Activated T-helper 1 cell treated with anti-CD3 and anti-CD28 coated beads, Interleukin-2, amount 50 U/mL, for 16 hours (primary cell): ENCODE measurements at places on chromosomes 2 and 18.

DNA sequence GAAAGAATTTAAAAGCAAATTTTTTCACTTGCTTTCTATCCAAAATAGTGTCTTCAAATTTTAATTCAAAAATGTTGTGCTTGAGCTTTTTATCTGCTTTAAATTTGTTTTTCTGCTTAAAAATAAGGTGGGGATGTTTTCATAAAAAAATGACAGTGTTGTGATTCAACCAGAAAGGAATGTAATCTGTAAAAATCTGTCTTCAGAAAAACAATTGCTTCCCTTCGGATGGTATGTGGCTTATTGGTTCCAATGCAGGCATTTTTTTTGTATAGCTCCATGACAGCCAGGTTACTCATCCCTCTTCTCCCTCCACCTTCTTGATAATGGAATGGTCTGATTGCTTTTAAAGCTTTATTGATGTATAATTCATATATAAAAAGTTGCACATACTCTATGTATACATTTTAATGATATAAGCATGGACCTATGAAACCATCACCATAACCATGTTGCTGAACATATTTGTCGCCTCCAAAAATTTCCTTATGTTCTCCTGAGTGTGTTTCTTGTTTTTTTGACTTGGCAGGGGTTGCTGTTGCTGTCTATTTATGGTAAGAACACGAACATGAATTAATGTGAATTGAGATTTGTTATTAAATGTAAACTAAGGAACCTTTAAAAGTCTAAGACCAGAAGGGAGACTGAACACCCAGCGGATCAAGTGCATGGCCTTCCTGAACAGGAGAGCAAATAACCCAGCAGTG is 363.7 kb upstream of the SPHKAP start:
- DNase-seq: no peak

- no peak for DNase-seq
Measured at GRCh38 chr18:29012883-29013465, 836.0 kb upstream of the CDH2 start.

- DNase-seq: peak; percentile 41
Measured at GRCh38 chr2:11123856-11124759, 31.2 kb upstream of the SLC66A3 start.

DNA sequence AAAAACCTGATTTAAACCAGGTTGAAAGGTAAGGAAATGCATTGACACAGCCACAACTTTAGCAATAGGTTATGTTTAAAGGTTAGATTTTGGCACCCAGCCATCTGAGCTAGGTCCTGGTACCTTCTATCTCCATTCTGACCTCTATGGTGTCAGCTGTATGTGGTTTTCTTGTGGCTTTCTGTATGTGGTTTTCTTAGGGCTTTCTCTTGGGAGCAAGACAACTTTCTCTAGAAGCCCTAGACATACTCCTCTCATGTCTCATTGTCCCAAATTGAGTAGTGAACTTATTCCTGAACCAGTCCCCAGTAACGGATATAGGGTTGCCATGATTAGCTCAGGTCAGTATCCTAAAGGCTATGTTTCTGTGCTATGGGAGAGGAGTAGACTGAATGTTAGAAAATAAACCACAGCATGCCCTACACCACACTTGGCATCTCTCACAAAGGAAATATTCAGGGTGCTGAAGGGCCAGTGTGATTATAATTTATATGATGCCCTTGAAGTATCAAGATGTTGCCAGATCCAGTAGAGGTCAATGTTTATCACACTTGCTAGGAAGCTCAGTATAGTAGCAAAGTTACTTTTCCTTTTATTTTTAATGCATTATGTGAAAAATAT is 176.1 kb downstream of the CAPN13 start:
- no peak for DNase-seq

DNA sequence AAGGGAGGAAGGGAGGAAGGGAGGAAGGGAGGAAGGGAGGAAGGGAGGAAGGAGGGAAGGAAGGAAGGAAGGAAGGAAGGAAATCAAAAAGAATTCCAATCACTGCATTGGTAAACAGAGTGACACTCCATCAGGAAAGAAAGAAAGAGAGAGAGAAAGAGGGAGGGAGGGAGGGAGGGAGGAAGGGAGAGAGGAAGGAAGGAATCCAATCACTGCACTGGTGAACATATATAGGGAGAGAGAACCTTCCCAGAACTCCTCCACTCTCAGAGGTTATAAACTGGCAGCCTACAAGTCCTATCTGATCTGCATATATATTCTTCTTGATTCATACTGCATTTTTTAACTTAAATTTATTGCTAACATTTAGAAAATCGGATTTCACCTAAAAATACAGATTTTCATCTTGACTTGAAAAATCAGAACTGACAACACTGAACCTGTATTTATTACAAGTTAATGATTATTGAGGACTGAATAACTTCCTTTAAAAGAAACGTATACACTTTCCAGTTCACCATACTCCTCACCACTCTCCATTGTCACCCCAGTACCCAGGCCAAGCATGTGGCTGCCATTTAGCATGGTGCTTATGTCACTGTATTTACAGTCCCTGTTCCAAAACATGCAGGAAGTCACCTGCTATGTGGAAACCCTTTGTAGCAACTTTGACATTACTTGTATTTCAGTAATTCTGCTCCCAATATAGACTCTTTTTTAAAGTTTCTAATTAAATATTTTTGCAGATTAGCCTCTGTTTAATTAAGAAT is 83.5 kb downstream of the ANTXR1 start:
- no peak for DNase-seq

DNA sequence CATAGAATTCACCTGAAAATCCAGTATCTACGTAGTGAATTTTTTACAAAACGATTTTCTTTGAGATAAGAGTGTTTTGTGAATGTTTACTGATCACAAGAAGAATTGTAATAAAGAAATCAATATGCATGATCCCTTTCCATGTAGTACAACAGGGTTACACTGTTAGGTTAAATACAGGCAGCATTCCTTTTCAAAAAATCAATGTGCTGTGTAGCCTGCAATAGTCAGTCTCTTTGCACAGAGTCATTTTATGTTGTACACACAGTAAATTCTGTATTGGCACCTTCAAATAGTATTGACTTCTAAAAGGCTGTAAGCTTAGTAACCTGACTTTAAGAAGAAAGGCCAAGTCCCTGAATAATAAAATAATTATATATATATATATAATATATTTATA is 63.3 kb downstream of the ZNF407 start:
- no peak for DNase-seq

DNA sequence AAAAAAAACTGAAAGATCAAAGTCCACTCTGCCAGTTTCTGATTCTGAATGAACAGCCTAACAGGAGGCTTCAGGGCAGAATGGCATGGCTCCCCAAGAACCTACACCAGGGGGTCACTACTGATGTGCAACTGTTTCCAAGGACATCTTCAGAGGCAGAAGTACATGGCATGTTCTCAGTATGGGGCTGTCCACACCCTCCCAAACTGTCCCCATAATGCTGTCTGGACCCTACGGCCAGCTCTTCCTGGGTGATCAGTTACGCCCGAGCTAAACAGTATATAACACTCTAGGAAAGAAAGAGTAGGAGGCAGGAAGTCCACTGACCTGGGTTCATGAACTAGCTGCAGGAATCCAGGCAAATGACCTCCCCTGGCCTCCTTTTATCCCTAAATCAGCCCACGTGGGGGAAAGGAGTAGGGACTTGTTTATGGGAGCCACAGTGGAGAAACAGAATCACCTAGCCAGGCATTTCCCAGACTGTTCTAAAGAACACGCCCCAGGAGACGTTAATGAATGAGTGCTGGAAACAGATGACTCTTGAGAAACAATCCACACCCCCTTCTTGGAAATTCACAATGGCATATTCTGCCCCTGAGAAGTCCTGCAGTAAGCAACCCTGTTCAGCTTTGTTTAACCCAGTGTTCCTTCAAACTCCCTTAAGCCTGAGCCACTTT is 2.5 kb downstream of the TMBIM1 start:
- DNase-seq: no peak

DNA sequence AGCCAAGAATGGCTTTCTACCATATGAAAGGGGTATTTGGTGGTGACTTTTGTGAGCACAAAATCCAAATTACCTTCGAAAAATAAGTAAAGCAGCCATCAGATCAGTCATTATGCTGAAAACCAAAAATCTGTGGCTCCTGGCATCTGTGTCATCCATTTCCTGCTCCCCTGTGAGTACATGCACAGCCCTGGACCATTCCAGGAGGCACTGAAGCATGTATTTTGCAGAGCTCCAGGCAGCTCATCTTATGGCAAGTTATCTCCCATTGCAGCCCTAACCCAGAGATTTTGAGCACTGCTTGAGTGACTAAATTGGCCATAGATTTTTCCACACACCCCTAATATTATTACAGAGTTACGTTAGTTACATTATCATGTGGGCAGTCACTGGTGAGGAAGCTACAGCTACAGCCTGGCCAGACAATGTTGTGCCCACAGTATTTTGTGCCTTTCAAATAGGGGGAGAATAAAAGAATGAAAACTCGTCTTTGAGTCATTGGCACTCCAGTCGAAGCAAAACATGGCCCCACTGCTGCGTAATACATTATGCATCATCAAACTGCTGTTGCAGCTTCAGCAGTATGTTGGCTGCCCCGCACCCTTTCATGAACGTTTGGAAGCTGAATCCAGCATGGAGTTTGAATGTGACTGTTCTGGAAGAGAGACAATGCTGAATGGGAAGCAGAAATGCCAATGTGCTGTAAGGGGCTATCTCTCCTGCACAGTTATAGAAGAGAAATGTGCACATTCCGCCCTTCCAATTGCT is 702.2 kb downstream of the RNF144A start:
- DNase-seq: no peak

DNA sequence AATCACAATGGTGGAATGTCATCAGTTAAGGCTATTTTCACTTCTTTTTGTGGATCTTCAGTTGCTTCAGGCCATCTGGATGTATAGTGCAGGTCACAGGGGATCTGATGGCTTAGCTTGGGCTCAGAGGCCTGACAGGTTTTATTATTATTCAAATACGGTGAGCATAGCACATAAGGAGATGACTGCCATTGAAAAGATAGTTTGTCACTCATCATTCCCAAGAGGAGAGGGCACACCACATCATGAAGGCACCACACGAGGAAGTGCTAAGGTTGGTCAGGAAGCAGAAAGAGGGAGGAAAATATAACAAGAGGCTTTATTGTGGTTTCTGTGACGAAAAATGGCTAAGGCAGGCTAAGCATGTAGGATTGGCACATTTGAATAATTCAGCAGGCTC is 131.4 kb downstream of the CD8B2 start:
- no peak for DNase-seq

- no peak for DNase-seq
Measured at GRCh38 chr18:43514747-43515146, 237.5 kb upstream of the SYT4 start.

- no peak for DNase-seq
Measured at GRCh38 chr2:226754821-226755604, 44.6 kb downstream of the IRS1 start.
